ENCODE measurements at places on chromosomes 16 and 17. TPM values are rescaled to one million over a fixed set of nuclear protein-coding genes. Genes with fewer than 3 reads are reported as not detected.

MEOX1 gene
- 0.33 TPM for total RNA-seq

TBC1D3E gene
- not detected for total RNA-seq

MGAT5B gene
- 0.25 TPM for total RNA-seq

TLCD3B gene
- total RNA-seq: not detected

WNK4 gene
- total RNA-seq: 0.33 TPM

UTS2R gene
- not detected for total RNA-seq
